Gastroesophageal sphincter (tissue), 4 donors: ENCODE measurements at places on chromosomes 1 and 21.
A peak's percentile ranks its signal among the peaks of the same experiment; 100 is the strongest.

GRCh38 chr1:89763649-89763986, 57.2 kb upstream of the LRRC8D start:
- H3K27me3 ChIP-seq, result no peaks in the 10 kb centered on the region
- H3K4me3 ChIP-seq, result no peak overlapping the region
- ATAC-seq, result no peak
- H3K27ac ChIP-seq, result peak overlapping the region; percentile 52

GRCh38 chr1:1760345-1760650, 18.0 kb downstream of the NADK start:
- H3K27me3 ChIP-seq, result no peaks in the 10 kb centered on the region
- no peak overlapping the region for H3K27ac ChIP-seq
- no peak overlapping the region for H3K4me3 ChIP-seq
- peaks cover 22% of the 10 kb centered on the region for H3K4me1 ChIP-seq
- ATAC-seq, result no peak

DNA sequence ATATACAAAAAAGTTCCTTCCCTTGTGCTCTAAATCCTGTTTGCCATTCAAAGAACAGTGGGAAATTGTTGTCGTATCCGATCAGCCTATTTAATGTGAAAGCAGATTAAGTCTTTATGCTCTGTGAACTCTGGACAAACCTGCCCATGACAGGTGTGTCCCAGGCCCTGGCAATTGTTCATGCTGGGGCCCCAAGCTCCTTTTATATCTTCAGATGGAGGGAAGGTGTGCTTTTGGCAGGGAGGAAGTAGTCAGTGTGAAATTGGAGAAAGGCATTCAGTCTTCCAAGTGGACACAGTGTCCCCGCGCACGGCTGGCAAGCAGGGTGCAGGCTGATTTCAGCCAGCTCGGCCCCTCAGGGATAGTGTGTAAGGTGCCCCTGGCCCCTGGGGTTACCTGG, 135.1 kb upstream of the F3 start:
- H3K36me3 ChIP-seq, result no peaks in the 10 kb centered on the region
- ATAC-seq, result no peak
- no peaks in the 10 kb centered on the region for H3K27me3 ChIP-seq
- no peaks in the 10 kb centered on the region for H3K4me1 ChIP-seq
- H3K4me3 ChIP-seq, result no peak overlapping the region

- no peak overlapping the region for H3K4me3 ChIP-seq
- no peak for ATAC-seq
- no peak overlapping the region for H3K27ac ChIP-seq
- H3K27me3 ChIP-seq, result no peaks in the 10 kb centered on the region
- H3K36me3 ChIP-seq, result no peaks in the 10 kb centered on the region
- H3K4me1 ChIP-seq, result no peaks in the 10 kb centered on the region
Observed at GRCh38 chr1:78377356-78377928, 113.3 kb upstream of the PTGFR start.

GRCh38 chr1:204359474-204360255, at the start of gene PLEKHA6:
TSS of gene PLEKHA6 (minus strand) at chr1:204359929. CDS start at chr1:204273727, 86,202 bp downstream.
- H3K4me3 ChIP-seq, result no peak within 1 kb of the TSS
- peak within 1 kb of the TSS; percentile 20 for H3K27ac ChIP-seq
- no peaks in the 10 kb centered on the region for H3K36me3 ChIP-seq
